A673 (cell line): ENCODE measurements at places on chromosomes 16 and 17. TPM values are rescaled to one million over a fixed set of nuclear protein-coding genes. Genes with fewer than 3 reads are reported as not detected.

DNA sequence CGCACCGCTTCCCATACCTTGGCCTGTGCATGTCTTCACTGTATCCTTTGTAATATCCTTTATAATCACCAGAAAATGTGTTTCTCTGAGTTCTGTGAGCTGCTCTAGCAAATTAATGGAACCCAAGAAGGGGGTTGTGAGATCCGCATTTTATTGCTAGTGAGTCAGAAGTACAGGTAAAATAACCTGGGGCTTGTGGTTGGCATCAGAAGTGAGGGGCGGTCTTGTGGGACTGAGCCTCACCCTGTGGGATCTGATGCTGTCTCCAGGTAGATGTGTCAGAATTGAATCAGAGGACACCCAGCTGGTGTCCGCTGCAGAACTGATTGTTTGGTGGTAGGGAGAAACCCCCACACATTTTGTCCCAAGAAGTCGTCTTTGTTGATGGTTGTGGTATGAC, 382.4 kb downstream of the SNX29 start:
- no peak for DNase-seq
- H3K4me3 ChIP-seq, result no peak overlapping the region
- no peaks in the 10 kb centered on the region for H3K4me1 ChIP-seq
- H3K27me3 ChIP-seq, result no peaks in the 10 kb centered on the region

DNA sequence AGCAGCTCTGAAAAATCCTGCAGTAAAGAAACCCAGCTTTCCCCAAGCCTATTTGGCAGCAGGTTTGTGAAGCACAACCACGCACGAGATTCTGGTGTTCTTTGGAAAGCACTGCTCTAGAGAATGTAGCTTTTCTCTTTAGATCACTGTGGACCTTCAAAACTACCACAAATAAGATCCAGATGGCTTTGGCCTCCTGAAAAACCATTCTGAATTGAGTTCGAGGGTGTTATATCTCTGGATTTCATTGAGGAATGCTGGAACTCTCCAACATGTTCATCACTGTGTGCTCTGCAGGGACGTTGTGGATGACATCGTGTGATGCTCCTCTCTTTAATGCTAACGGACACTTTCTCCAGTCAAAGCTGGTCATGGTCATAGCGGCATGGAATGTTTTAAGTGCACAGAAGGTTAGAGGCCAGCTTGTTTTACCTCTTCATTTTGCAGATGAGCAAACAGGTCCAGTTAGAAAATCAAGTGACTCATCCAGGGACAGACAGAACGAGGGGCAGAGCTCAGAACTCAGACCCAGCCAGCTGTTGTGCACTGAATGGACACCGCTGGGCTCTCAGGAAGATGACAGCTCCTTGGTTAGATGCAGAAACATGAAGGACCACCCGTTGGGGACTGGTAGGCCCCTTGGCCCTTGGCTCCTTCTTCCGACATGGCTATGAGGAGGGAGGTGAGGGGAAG, 37.2 kb downstream of the CCDC42 start:
- H3K27ac ChIP-seq, result no peak overlapping the region
- no peaks in the 10 kb centered on the region for H3K4me1 ChIP-seq
- no peak overlapping the region for H3K4me3 ChIP-seq
- no peaks in the 10 kb centered on the region for H3K27me3 ChIP-seq
- H3K36me3 ChIP-seq, result no peaks in the 10 kb centered on the region

- no peaks in the 10 kb centered on the region for H3K36me3 ChIP-seq
- DNase-seq, result no peak
- H3K27ac ChIP-seq, result no peak overlapping the region
- H3K27me3 ChIP-seq, result no peaks in the 10 kb centered on the region
Observed at GRCh38 chr16:29745121-29745852, 503 bp downstream of the C16orf54 start.

DNA sequence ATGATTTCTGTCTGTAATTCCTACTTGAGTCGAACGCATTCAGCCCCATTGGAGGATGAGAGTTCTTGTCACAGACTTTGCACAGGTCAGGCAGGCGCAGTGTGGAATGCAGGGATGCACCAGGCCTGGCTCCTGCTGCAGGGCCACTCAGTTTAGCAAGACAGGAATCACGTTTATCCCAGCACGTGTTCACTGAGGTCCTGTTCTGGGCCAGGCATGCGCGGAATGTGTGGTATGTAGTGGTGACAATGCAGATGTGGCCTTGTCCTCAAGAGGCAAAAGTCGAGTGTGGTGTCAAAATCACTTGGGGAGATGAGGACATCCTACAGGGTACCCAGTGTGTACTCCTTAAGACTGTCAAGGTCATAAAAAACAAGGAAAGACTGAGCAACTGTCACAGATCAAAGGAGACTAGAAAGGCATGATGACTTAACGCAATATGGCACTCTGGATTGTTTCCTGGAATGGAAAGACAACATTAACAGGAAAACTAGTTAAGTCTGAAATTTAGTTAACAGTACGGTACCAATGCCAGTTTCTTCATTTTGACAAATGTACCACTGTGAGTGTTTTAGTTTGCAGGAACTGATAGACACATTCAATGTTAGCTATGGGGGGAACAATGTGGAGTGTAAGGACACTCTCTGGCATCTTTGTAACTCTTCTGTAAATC, 121.5 kb upstream of the ADAMTS18 start:
- H3K27ac ChIP-seq, result no peak overlapping the region
- no peak for DNase-seq
- no peak overlapping the region for H3K4me3 ChIP-seq
- H3K4me1 ChIP-seq, result no peaks in the 10 kb centered on the region

DNA sequence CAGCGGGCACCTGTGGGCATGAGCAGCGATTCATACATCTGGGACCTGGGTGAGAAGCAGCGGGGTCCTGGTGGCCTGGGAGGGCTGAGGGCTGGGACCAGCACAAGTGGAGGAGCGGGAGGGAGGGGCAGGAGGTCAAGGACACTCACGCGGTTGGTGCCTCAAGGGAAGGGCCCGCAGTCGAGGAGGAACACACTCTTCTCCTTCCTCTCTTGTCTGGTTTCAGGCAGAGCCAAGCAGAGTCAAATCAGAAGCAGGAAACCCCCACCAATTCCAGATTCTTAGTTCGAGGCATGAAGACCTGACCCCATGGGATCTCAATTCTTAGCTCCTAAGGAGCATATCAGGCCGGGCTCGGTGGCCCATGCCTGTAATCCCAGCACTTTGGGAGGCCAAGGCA, 15.7 kb downstream of the DNAI2 start:
- H3K27me3 ChIP-seq, result no peaks in the 10 kb centered on the region
- no peaks in the 10 kb centered on the region for H3K36me3 ChIP-seq
- DNase-seq, result no peak
- H3K27ac ChIP-seq, result no peak overlapping the region
- no peaks in the 10 kb centered on the region for H3K4me1 ChIP-seq

- H3K27ac ChIP-seq, result no peak overlapping the region
- H3K36me3 ChIP-seq, result no peaks in the 10 kb centered on the region
- H3K4me1 ChIP-seq, result no peaks in the 10 kb centered on the region
- H3K4me3 ChIP-seq, result no peak overlapping the region
Observed at GRCh38 chr16:66503030-66503429, 46.9 kb downstream of the TK2 start.

DNA sequence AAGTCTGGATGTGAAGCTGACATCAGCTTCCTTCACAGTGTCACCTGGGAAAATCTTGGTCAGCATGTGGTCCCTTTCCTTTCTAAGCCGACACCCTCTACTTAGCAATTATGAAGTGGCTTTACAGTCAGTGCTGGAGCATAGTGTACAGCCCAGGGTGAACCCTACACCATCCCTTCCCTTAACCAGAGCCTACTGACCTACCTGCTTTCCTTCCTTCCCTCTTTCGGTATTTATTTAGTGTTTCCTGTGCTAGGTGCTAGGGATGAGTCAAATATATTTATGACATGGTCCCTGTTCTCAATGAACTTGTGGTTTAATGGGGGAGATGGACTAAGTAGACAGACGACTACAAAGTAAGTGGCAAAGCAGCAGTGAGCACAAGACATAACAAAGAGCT, 77.5 kb downstream of the CDK5R1 start:
- H3K27me3 ChIP-seq, result no peaks in the 10 kb centered on the region
- DNase-seq, result no peak
- no peak overlapping the region for H3K27ac ChIP-seq
- H3K4me3 ChIP-seq, result no peak overlapping the region
- no peaks in the 10 kb centered on the region for H3K36me3 ChIP-seq

DNA sequence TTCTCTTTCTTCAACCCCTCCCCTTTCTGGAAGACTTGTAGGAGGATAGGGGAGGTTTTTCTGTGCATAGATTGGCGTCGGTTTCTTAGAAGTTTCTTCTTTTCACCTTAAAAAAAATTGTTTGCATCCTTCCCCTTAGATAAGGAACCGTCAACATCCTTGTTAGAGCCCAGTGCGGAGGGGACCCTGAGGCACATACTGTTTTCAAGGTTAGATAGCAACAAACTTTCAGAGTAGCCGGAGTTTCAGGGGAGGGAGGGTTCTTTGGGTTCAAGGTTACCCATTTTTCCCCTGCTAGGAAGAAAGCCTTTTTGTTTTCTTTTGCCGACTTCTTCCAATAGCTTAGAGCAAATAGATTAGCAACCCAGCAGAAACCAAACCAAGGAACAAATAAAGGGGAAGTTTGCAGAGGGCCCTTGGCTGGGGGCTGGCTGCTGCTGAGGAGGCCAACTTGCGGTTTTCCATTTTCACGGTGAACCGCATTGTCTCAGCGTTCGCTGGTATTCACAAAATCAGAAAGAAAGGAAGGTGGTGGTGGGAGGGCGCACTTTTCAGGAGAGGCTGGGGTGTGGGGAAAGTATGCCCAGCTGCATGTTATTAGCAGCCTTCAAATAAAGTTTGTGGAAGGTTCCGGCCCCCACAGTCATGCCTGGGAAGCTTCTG, 28.8 kb downstream of the MSI2 start:
- peaks cover 39% of the 10 kb centered on the region for H3K4me1 ChIP-seq
- no peaks in the 10 kb centered on the region for H3K36me3 ChIP-seq
- no peak overlapping the region for H3K4me3 ChIP-seq
- H3K27me3 ChIP-seq, result no peaks in the 10 kb centered on the region

- no peak overlapping the region for H3K4me3 ChIP-seq
- no peaks in the 10 kb centered on the region for H3K36me3 ChIP-seq
- no peak for DNase-seq
Observed at GRCh38 chr17:9169116-9169515, 147.8 kb downstream of the NTN1 start.

DNA sequence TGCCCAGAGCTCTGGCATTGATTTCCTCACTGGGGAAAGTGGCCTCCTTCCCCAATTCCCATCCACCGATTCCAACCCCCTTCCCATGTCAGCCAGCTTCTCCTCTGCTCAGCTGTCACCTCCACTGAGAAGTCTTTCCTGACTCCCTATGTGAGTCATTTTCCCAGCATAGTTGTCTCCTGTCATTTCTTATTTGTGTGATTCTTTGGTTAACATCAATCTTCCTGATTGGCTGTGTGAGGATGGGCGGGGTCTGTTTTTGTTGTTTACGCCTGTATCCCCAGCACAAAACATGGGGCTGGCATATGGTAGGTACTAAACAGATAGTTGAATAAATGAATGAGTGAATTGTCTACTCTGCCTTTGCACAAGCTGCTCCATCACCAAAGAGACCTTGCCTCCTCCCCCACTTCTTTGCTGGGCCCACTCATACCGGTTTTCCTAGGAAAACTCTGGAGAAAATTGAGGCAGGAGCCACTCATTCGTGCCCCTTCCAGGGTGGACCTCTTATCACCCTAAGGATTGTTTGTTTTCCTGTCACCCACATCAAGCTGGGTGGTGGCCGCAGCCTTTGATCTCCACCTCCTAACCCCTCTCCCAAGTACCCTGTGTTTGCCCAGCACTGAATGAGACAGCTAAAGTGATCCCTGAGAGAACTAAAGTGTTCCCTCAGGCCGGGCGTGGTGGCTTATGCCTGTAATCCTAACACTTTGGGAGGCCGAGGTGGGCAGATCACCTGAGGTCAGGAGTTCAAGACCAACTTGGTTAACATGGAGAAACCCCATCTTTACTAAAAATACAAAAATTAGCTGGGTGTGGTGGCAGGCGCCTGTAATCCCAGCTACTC, 1.2 kb upstream of the GRB7 start:
- H3K4me1 ChIP-seq, result no peaks in the 10 kb centered on the region
- H3K27ac ChIP-seq, result no peak overlapping the region
- H3K4me3 ChIP-seq, result no peak overlapping the region
- no peaks in the 10 kb centered on the region for H3K36me3 ChIP-seq

DNA sequence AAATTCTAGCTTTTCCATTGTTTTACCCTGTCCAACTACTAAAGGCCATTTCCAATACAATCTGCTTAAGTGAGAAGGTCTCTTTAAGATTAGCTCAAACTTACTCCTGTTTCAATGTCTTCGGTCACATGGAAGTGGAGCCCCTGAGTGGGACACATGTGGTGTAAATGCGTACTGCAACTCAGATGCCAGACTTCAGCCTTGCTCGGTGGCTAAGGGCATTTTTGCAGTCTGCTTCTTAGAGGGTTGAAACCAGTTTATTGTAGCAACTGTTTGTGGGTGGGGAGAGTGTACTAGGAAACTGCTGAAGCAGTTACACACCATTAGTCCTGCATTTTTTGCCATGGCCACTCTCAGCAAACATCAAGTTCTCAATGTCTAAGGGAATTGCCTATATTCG, 140.6 kb downstream of the PARN start:
- H3K36me3 ChIP-seq, result no peaks in the 10 kb centered on the region
- peak; percentile 78 for DNase-seq

- no peaks in the 10 kb centered on the region for H3K36me3 ChIP-seq
- no peak overlapping the region for H3K27ac ChIP-seq
- no peaks in the 10 kb centered on the region for H3K4me1 ChIP-seq
- no peak overlapping the region for H3K4me3 ChIP-seq
- no peak for DNase-seq
- H3K27me3 ChIP-seq, result peaks cover 13% of the 10 kb centered on the region
Observed at GRCh38 chr17:42783062-42783790, 2.8 kb downstream of the WNK4 start.

- no peak overlapping the region for H3K27ac ChIP-seq
- H3K27me3 ChIP-seq, result no peaks in the 10 kb centered on the region
- DNase-seq, result no peak
- H3K4me1 ChIP-seq, result no peaks in the 10 kb centered on the region
- H3K4me3 ChIP-seq, result no peak overlapping the region
Observed at GRCh38 chr17:22337467-22337866, 645.1 kb downstream of the KCNJ18 start.

CCDC200 gene
- not detected in 2 replicates for total RNA-seq

WNK4 gene
- total RNA-seq, result 0.11 and 0.37 TPM in 2 replicates

MYCBPAP gene
- total RNA-seq, result 0.92 and 1.2 TPM in 2 replicates

SOST gene
- not detected in 2 replicates for total RNA-seq

NACA2 gene
- total RNA-seq, result 0.42 TPM in 1 of 2 replicates, not detected in the other

XPO6 gene
- total RNA-seq, result 155 and 159 TPM in 2 replicates
